Psoas muscle (tissue), 8 donors: ENCODE measurements at places on chromosomes 4 and X. TPM values are rescaled to one million over a fixed set of nuclear protein-coding genes. Genes with fewer than 3 reads are reported as not detected.

The FRG2 gene
- not detected for total RNA-seq

The FOXR2 gene
- total RNA-seq, result not detected

The PPBP gene
- not detected for total RNA-seq

The EVC2 gene
- 0.50 TPM for total RNA-seq

The KLHL13 gene
- 4.5 TPM for total RNA-seq

The TBX22 gene
- not detected for total RNA-seq

The GLRA2 gene
- not detected for total RNA-seq

The S100P gene
- 0.68 TPM for total RNA-seq

The PAGE2 gene
- not detected for total RNA-seq
